SK-N-MC (cell line): ENCODE measurements at places on chromosomes 2 and 18.

- no peak for DNase-seq
Measured at GRCh38 chr18:79631761-79632446, 47.7 kb upstream of the CTDP1 start.

DNA sequence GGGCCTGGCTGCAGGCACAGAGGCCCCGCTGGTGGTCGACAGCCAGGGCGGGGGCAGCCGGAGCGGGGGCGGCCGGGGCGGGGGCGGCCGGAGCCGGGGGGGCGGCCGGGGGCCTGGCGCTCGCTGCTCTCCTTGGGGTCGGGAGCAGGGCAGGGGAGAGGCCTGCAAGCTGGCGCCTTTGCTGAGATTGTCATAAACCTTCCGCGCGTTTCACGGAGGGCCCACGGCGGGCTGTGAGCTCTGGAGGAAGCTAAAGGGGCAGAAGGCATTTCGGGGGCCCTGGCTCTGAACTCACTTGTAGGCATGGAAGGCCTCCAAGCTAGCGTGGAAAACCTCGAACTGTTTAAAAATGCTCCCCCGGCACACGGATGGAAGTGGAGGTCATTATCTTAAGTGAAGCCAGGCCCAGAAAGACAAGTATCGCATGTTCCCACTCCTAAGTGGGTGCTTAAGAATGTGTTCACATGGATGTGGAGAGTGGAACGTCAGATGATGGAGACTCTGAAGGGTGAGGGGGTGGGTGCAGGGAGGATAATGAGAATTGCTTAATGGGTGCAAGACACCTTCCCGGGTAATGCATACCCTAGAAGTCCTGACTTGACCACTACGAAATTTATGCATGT is 629 bp downstream of the PRELID3A start:
- no peak for DNase-seq

- no peak for DNase-seq
Measured at GRCh38 chr18:22591222-22591621, 173.5 kb upstream of the CTAGE1 start.

- DNase-seq = no peak
Measured at GRCh38 chr2:71583876-71584275, 130.5 kb downstream of the DYSF start.

DNA sequence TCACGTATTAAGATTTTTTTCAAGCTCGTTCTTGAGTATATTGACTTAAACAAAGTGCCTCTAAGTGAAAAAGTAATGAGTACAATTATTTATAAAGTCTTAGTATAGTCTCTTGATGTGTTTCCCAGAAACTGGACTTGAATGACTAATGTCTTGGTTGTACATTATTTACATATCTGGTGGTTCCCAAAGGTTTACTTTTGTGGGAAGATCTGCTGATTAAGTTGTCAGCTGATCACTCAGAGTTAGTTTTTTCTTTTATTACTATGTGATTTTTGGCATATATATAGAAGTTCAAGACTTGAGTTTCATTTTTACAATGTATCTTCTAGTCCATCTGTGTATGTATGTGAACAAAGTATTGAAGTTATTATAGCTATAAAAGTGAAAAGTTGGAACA is 29.5 kb downstream of the RNF144A start:
- no peak for DNase-seq

- no peak for DNase-seq
Measured at GRCh38 chr2:230661072-230661957, 51.3 kb upstream of the CAB39 start.

DNA sequence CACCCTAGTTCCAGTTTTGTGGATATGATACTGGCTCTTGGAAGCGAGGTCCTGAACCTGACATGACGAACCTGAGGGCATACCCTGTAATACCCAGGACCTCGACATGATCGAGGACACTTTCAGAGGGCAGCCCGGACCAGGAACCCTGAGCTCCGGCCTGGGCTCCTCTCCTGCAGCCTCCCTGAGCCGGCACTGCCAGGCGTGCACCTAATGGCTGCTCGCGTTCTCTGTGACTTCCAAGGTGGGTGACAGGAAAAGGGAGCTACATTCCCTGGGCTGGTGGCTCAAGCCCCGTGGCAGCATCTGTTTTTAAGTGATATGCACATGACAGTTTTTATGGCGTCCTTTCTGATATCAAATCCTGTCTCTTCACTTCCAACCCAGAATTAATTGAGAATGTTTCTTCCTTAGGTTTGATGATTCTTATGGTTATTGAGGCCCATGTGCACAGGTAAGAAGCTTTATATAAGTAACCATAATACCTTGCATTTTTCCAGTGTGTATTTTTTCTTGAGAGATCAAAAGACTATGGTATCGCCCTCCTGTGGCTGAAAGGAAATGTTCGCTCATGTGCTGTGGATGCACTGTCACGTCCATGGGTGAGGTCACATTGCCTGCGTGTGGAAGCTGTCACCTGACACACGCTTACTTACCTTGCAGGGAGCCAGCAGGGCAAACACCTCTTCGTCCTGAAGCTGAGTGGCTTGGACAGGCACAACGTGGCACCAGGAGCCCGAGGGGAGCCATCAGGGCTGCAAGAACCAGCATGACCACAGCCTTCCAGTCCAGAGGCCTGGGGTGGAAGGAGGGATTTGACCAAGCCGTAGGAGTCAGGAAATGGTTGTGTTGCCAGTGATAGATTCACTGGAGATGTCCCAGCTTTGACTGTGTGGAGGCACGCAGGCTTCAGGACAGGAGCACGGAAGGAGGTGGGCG is 367.4 kb upstream of the MYT1L start:
- no peak for DNase-seq

GRCh38 chr2:183389546-183390080 is 265.4 kb downstream of the NUP35 start:
- no peak for DNase-seq

DNA sequence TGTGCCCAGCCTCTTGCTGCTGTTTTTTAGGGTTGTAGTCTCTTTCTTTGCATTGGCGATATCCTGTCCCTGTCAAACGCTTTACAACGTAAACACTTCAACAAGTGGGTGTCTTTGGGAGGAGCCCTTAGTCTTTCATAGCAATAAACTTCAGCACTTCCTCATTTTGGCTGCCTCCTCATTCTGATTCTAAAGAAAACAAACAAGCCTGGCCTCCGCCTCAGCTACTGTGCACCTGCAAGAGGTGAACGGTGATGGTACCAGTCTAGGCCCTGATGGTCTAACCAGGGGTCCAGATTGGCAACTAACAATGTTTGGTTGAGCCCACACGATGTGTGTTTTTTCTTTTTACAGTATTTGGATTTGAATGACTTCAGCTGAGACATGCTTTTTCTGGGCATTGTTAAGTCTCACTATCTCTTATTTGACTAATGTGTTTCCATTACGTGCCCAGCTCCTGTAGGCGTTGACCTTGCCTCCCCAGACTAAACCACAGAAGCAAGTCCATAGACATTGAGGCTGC is 53.2 kb upstream of the CUL3 start:
- no peak for DNase-seq

- DNase-seq = no peak
Measured at GRCh38 chr18:1848716-1849115, 722.6 kb downstream of the METTL4 start.

DNA sequence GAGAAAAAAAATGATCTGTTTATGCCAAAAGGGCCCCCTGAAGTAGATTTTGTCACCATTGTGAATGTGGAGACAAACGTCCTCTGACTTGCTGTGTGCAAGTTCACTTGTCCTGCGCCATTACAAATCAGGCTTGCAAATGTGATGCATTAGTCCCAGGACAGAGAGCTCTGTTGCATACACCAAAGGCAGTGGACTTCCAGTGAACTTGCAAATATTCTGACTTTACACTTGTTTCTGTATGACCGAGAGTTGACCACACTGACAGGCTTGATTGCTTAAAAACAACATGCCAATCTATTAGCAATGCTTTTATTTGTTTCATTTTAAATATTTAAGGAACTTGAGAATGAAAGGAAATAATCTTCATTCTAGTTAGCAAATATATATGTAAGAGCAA is 293.2 kb downstream of the PLCL1 start:
- no peak for DNase-seq

DNA sequence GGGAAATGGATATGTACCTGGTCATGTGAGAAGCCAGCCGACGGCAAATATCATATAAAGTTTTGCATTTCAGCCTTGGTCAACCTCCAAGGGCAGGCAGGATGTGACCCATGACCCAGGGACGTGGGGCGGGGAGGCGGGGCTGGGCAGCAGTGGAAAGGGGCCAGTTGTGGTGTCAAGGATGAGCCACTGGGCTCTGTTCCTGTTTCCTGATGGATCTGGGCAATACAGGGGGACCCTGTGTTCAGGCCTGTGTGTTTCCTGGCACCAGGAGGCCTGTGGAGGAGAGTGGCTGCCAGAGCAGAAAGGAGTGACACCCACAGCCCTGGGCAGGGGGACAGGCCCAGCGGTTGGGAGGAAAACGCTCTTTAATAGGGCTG is 106.9 kb downstream of the GATA6 start:
- DNase-seq = no peak

GRCh38 chr2:164911832-164912231 is 43.5 kb downstream of the SLC38A11 start:
- no peak for DNase-seq

- no peak for DNase-seq
Measured at GRCh38 chr18:49697757-49698524, 115.4 kb downstream of the ACAA2 start.

- no peak for DNase-seq
Measured at GRCh38 chr2:236852100-236852976, 233.4 kb upstream of the COPS8 start.

DNA sequence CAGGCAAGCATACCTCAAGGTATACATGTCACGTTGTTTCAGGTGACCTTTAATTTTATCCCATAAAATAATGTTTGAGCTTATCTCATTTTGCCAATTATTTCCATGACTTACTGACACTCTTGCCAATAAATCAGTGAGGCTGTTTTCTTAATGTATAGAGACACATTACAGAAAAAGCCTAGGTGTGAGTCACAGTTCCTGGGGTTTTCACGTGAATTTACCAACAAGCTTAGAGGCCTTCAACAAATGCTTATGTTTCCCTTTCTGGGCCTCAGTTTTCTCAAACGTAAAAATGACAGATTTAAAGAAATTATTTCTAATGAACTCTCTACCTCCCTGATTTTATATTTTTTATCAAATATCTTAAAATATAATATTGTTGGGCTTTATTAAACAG is 517.5 kb upstream of the SPHKAP start:
- DNase-seq = no peak

GRCh38 chr2:231683292-231684235 is 24.8 kb upstream of the PTMA start:
- DNase-seq = no peak

DNA sequence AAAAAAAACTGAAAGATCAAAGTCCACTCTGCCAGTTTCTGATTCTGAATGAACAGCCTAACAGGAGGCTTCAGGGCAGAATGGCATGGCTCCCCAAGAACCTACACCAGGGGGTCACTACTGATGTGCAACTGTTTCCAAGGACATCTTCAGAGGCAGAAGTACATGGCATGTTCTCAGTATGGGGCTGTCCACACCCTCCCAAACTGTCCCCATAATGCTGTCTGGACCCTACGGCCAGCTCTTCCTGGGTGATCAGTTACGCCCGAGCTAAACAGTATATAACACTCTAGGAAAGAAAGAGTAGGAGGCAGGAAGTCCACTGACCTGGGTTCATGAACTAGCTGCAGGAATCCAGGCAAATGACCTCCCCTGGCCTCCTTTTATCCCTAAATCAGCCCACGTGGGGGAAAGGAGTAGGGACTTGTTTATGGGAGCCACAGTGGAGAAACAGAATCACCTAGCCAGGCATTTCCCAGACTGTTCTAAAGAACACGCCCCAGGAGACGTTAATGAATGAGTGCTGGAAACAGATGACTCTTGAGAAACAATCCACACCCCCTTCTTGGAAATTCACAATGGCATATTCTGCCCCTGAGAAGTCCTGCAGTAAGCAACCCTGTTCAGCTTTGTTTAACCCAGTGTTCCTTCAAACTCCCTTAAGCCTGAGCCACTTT is 2.5 kb downstream of the TMBIM1 start:
- no peak for DNase-seq

DNA sequence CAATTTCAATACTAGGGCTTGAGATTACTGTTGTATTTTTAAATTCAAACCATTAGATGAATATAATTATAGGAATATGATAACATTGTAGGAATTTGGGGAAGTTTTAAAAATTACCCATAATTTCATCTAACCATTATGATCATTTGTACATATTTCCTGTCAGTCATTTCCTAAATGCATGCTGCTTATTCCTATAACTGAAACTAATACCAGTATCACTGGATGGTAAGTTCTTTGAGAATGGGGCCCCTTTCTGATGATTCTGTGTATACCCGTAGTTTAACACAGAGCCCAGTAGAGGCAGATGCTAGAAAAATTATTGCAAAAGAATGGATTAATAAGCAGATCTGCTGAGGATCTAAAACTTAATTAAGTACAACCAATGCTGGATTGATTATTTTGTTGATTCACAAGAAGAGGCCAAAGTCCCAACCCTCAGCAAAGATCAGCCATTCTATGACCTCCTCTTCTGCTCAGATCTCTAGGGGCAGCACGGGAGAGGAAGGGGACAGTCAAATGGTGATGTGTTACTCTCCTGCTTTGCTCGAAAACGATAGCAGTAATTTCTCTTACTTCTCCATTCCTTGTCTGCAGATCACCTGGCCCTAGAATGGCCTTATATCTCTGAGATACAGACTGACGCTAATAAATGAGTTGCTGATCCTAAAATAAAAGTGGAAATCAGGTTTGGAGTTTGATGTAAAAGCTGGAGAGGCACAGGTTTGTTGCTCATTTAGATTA is 69.5 kb upstream of the PELI1 start:
- DNase-seq = no peak

DNA sequence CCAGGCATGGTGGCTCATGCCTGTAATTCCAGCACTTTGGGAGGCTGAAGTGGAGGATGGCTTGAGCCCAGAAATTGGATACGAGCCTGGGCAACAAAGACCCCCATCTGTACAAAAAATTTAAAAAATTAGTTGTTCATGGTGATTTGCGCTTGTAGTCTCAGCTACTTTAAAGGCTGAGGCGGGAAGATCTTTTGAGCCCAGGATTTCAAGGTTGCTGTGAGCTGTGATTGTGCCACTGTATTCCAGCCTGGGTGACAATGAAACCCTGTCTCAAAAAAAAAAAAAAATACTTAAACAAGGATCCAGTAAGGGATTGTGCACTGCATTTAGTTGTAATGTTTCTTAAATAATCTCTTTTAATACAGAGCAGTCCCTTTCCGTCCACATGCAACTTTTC is 21.6 kb downstream of the HAT1 start:
- no peak for DNase-seq

DNA sequence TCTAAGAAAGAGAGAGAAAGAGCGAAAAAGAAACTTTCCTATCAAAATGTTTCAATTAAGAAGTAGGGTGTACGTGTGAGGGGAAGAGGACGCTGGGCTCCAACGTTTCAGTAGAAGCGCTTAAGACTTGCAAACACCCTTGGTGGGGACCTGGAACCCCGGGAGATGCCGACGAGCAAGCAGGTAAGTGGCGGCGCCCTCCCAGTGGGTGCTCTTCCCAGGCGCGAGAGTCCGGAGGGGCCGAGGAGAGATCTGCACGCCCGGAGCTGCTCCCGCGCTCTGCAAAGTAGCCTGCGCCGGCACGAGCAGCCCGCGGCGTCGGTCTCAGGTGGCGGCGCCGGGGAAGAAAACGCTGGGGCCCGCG is 678 bp upstream of the OTX1 start:
- DNase-seq = no peak
